B cell (primary cell): ENCODE measurements at places on chromosomes 1 and 21. TPM values are rescaled to one million over a fixed set of nuclear protein-coding genes. Genes with fewer than 3 reads are reported as not detected.
A peak's percentile ranks its signal among the peaks of the same experiment; 100 is the strongest.

DNA sequence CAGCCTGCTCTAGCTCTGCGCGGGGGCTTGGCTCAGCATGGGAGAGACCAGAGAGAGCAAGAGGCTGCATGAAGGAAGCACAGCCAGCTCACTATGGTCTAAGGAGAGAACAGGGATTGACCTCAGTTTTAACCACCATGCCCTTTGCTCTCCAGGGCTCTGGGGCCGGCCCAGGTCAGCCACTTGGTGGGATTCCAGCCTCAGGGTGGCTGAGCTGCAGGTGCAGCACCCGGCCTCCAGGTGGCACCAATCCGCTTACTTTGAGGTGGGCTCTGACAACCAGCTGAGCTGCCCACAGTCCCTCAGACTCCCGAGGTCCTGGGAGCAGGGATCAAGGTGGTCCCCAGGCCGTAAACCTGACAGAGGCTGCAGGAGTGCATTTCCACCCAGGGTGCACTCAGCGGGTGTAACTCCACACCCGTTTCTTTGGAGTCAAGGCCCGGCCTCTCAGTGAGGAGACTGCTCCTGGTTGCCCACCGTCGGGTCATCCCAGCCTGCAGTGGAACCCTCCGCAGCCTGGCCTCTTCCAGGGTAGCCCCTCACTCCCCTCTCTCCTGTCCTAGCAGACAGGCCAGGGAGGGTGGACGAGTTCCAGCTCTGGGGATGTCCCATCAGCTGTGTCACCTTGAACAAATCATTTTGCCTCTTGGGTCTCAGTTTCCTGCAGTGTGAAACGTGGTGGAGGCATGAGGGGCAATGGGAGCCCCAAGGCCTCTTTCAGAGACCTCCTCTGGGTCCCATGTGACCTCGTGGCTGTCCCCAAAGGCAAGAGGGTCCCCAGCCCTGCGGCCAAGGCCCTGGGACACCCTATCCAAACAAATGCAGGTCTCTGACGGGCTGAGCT, 607 bp upstream of the LGR6 start:
- DNase-seq, result peak; percentile 75

DNA sequence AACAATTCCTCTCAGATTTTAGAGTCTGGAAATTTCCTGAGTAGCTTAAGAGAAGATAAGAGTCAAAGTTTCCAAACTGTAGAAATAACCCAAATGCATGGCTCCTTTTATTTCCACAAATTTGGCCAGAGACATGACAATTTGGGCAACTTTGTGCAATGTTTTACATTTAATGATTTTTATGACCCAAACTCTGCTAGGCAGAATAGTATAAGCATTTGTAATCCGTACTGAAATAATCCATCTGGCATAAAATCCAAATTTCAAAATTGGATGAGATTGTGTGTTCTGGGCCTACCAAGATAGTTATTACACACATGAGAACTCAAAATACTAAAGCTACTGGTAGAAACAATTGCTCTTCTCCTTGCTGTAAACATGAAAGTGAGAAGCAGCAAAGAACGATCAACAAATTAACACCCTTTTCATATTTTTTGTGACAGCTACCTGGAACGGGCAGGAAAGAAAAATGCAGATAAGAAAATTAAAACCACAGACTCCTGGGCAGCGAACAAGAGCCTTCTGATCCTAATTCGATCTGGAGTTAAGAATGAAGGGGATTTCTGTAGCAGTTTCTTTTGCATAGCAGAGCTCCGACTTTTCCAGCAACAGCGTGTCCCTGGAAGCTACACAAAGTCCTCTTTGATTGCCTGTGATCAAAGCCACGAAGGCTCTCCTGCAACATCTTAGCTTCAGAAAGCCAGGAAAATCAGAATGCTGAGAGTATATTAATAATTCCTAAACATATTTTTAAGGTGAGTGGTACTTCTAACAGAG, 191.2 kb downstream of the GRIK1 start:
- DNase-seq, result no peak

- DNase-seq, result no peak
Measured at GRCh38 chr1:245605480-245606156, 450.8 kb downstream of the KIF26B start.

GRCh38 chr1:165241952-165242351, 114.6 kb downstream of the LMX1A start:
- DNase-seq, result no peak

DNA sequence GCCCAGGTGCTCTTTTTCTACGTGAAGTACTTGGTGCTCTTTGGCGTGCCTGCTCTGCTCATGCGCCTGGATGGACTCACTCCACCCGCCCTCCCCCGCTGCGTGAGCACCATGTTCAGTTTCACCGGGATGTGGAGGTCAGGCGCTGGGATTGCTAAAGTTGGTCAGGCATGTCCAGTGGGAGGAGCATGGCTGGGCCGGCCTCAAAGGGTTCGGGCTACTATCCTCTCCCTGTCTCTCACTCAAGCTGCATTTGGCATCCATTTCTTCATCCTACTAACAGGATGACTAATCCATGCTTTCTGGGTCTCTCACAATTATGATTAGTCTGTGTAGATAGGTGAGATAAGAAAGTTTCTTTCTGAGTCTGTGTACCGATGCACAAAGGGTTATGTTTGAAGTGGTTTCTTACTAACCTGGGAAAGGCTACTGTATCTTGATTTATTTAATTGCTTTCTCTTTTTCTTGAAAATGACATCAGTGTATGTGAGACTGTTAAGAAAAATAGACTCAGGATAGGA, 135.9 kb downstream of the HHAT start:
- no peak for DNase-seq

- DNase-seq, result no peak
Measured at GRCh38 chr21:23963454-23963853, 1643.8 kb downstream of the MRPL39 start.

USH2A gene
- not detected in 2 replicates for total RNA-seq

- no peak for DNase-seq
Measured at GRCh38 chr1:225936523-225936922, 4.5 kb downstream of the LEFTY2 start.

- no peak for DNase-seq
Measured at GRCh38 chr1:113990961-113991360, 11.7 kb downstream of the OLFML3 start.

DNA sequence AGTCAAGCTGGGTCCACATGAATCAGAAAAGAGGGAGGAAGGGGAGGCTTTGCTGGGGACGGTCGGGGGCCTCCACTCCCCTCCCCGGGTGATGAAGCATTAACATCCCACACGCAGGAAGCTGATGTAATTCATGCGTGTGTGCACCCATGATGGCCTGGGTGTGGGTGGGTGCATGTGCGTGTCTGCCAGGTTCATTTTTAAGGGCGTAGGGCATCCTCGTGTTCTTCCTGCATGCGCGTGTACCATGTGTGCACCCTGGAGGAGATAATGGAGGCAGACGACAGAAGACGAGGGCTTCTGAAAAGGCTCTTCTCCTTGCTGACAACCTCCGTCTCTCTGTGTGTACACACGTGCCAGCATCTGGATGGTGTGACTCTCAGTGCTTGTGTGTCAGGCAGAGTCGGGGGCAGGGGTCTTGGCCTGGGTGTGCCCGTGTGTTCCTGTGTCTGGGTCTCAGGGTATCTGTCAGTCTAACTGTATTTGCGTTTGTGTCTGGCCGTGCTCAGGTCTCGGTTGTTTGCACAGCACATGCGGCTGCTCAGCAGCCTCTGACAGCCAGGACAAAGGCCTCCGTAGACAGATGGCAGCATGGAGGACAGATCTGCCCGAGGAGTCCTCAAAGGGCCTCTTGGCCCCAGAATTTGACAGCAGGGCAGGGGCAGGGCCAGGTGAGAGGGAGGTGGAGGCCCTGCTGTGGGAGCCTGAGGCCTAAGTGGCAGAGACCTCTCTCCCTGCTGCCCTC, 2.4 kb downstream of the RAP1GAP start:
- no peak for DNase-seq

DNA sequence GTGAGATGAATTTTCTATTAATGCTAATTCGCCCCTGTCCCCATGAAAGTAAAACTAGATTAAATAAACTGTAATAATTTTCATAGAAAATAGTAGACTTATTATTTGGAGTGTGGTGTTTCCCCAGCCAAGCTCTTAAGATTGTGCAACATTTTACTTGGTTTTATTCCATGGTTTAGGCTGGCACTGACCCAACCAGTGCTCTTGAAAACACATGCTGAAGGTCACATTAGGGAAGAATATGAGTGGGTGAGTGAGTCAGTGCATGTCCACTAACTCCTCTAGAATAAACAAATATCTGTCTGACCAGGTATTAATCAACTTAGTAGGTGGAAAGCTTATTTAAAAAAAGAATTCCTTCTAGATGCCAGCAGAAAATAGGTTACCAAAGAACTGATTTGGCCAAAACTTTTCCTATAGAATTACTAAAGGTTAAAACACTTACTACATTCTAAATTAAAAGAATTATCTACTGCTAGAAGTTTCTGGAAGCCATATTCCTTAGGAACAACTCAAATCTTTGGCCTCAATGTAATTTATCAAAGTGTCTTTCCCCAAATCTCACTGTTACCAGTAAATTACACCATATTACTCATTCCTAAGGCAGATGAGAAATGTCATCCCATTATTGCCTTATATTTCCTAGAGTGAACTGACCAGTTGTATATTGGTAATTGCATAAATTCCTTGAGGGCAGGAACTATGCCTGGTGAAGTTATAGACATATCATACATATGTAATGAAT, 89.7 kb upstream of the RGS1 start:
- DNase-seq, result no peak

- peak; percentile 96 for DNase-seq
Measured at GRCh38 chr1:23959461-23960290, at the start of gene PNRC2. TSS of gene PNRC2 (plus strand) at chr1:23959828. CDS start at chr1:23961458, 1,630 bp downstream.

RAD54L gene
- 1.1 and 1.9 TPM in 2 replicates for total RNA-seq

DNA sequence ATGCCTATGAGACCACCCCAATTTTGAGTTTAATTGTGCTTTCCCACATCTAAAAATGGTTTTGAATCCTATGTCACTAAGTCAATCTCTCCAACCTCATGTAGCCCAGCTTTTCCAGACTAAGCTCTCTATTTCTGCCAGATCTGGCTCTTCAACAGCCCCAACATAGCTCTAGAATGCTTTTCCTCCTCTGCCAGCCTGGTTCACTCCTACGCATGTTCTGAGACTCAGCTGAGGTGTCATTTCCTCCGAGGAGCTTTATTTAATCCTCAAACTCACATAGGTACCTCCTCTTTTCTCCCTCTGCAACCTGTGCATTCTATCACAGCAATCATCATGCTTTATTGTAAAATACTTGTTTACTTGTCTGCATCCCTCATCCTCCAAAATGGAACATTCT, 517.8 kb upstream of the BEND5 start:
- DNase-seq, result no peak

REG4 gene
- total RNA-seq, result not detected in 2 replicates

KRTAP13-2 gene
- not detected in 2 replicates for total RNA-seq

DNA sequence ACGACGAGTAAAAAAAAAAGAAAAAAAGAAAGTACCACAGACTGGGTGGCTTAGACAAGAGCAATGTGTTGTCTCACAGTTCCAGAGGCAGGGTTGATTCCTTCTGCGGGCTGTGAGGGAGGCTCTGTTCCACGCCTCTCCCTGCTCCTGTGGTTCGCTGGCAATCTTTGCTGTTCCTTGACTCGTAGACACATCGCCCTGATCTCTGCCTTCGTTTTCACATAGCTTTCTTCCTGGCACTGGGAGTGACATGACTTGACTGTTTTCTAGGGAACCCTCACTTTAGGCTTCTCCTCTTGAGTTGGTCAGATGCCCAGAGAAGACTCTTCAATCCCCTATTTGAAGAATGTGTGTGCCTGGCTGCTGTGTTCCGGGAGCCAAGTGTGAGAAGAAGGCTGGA, 133.6 kb downstream of the TM2D1 start:
- DNase-seq, result no peak

GRCh38 chr1:217322834-217323233, 308.1 kb downstream of the GPATCH2 start:
- DNase-seq, result peak; percentile 5

DNA sequence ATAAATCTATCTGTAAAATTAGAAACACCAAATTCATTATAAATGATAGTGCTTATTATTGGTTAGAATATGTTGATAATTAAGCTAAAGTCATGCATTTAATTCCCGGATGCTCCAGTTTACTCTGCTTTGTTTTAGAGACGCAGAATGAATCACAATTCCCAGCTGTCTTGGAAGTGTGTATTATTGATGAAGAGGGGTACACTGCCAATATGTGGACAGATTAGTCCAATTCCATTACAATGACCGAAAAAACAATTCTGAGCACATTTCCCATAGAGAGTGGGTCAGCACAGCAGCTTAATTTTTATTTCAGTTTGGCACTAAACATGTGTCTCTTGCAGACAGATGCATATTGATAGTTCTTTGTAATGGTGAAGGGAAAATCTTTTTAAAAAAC, 146.7 kb downstream of the KCNT2 start:
- no peak for DNase-seq

GRCh38 chr1:62941780-62942179, 157.8 kb downstream of the ATG4C start:
- no peak for DNase-seq

CELSR2 gene
- 2.7 and 2.9 TPM in 2 replicates for total RNA-seq

TAL1 gene
- not detected in 2 replicates for total RNA-seq

SETDB1 gene
- 115 and 133 TPM in 2 replicates for total RNA-seq

OR2G6 gene
- total RNA-seq, result 1.7 and 1.8 TPM in 2 replicates

GRCh38 chr1:94382201-94382600, 36.0 kb upstream of the ABCD3 start:
- no peak for DNase-seq

C4BPB gene
- total RNA-seq, result not detected in 2 replicates

DNA sequence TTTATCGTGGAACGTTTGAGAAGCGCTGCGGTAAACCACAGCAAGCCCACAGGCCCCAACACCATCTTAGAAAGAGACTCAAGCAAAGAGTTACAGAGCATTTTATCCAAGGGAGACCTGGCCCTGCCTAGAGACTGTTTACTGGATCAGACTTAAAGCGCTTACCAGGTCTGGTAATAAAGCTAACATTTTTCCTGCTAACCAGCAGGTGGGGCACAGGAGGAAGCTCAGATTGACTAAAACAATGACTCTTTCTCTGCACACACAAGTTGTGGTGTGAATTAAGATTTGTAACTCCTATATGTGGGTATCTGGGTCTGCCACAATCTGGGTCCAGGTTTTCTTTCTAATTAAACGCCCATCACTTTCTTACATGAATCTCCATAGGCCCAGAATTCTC, 136.5 kb upstream of the ETS2 start:
- no peak for DNase-seq

- peak; percentile 14 for DNase-seq
Measured at GRCh38 chr1:186605762-186606350, 74.4 kb downstream of the PTGS2 start.

ROR1 gene
- 16.0 and 16.3 TPM in 2 replicates for total RNA-seq
